Activated naive CD4-positive, alpha-beta T cell (primary cell): ENCODE measurements at places on chromosomes 7 and 10.

GRCh38 chr7:90596671-90597562, 796 bp downstream of the CDK14 start:
- DNase-seq = no peak

- no peak for DNase-seq
These were observed 16.0 kb upstream of the DNTT start for GRCh38 chr10:96288151-96288621.

DNA sequence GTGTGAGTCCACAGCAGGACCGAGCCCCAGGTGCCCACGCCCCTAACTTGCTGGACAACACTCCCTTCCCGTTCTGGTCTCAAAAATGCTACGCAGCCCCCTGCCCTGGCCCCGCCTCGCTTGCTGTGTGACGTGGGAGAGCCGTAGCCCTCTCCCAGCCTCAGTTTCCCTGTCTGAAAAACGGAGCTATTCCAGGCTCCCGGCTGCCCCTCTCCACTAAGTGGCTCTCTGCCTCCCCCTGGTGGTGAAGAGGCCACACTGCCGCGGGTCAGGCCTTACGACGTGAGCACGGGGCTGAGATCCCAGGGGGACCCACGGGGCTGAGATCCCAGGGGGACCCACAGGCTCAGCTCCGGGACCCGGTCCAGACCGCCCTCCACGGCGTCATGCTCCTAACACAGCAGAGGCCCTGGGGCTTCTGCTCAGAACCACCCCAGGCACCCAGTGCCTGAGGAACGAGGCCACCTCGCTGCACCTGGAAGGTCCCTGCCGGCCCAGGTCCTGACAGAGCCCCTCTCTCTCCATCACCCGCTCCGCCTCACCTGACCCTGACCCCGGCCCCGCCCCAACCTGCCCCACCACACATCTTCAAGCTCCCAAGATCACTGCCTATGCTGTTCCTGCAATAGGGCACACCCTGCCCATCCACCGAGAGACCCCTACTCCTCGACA, 26.7 kb downstream of the MICALL2 start:
- DNase-seq = peak; percentile 79

- DNase-seq = no peak
These were observed 13.1 kb downstream of the RBP3 start for GRCh38 chr10:47361293-47361692.

DNA sequence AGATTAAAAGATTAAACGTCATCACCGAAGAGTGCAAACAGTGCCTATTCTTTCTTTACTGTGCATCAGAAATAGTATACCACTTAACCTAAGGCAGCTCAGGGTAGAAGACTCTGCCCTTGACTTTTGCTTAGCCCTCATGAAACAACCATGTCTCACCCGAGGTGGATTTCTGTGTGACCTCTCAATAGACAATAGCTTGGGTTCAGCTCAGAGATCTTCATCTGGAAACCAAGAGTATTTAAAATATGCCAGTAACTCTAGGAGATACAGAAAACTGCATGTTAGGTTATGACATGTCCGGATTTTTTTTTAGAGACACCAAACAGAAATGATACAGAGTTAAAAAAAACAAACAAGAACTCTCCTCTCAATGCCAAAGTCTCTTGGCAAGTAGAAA, 75.8 kb downstream of the JAZF1 start:
- DNase-seq = no peak

DNA sequence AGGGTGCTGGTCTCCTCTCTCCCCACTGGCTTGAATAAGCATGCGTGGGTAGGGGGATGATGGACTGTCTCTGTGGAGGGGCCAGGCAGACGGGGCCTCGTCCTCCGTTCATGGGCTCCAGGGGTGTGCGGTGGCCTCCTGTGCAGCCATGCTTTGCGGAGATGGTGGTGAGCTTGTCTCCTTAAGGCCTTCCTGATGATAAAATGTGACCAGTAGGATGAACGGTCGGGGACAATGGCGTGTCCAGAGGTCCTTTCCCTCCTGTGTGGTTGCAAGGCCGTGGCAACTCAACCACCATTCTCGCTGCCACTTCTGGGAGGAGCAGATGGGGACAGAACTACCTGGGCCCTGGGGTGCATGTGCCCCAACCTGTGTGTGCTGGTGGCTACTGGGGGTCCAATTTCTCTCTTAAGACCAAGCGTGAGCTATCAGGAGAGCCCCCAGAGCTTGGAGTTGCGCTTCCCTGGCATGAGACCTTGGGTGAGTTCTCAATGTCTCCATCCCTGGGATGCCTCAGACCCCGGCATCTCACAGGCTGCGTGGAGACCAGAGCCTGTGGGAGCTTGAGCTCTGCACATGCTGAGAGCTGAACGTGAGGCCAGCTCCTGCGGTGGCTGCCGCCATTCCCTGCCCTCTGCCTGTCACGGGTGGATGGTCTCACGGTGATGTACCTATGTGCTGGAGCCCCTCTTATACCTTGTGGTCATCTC, 112.2 kb downstream of the INPP5A start:
- DNase-seq = no peak

- no peak for DNase-seq
These were observed 44.8 kb upstream of the LOXL4 start for GRCh38 chr10:98312822-98313221.

DNA sequence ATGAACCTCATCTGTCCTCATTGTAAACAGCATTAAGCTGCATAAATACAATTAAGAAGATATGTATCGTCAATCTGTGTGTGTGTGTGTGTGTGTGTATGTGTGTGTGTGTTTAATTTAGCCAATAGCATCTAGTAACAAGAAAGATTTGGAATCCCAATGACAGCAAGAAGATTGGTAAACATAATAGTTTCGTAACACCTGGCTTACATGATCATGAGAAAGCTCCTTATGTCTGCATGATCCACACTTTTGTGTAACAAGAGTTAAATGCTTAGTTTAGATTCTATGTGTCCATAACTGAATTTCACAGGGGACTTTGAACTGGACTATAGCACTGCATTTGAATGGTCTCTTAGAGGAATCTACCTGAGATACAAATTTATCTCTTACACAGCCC, 191.0 kb upstream of the BET1 start:
- no peak for DNase-seq

GRCh38 chr7:12549106-12549505, 21.4 kb upstream of the SCIN start:
- DNase-seq = no peak

GRCh38 chr10:6163364-6164270, 39.1 kb upstream of the PFKFB3 start:
- DNase-seq = peak; percentile 95

DNA sequence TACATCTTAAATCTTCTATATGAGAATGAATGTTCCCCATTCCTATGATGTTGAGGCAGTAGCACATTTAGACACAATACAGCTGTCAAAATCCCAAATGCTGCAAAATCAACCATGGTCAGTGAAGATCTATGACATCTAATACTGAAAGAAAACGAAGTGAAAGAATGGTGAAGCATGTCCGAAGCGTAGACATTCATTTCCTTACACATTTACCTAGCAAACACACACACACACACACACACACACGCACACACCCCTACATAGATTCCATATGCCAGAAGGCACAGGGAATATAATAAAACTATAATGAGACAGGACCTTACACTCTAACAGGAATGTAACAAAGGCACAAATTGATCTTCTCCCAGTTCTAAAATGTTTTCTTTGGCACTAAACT, 32.5 kb downstream of the CCDC6 start:
- no peak for DNase-seq

- no peak for DNase-seq
These were observed 26.6 kb downstream of the DUSP5 start for GRCh38 chr10:110524179-110524858.
